ENCODE measurements at places on chromosomes 3 and 15. TPM values are rescaled to one million over a fixed set of nuclear protein-coding genes. Genes with fewer than 3 reads are reported as not detected.

CCK gene
- total RNA-seq: not detected

GOLGA8R gene
- 6.9 TPM for total RNA-seq

SLC12A6 gene
- total RNA-seq: 51.4 TPM

MAP1A gene
- total RNA-seq: 4.8 TPM
